ENCODE measurements at places on chromosomes 5 and 9. TPM values are rescaled to one million over a fixed set of nuclear protein-coding genes. Genes with fewer than 3 reads are reported as not detected.

DNA sequence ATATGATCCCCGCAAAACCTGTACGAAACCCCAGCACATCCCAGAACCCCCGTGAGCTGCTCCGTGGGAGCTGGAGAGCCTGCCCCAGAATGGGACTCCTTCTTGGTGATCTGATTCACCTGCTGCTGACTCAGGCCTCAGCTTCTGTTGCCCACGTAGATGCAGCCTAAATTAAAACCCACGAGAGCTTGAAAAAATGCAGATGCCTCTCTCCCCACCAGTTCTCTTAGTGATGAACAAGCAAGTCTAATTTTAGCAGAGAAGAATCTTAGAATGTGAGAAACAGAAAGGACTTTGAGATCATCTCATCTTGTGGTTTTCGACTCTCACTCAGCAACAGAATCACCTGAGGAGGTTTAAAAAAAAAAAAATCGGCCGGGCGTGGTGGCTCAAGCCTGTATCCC lies 57.6 kb downstream of the TMOD1 start:
- DNase-seq = no peak

DNA sequence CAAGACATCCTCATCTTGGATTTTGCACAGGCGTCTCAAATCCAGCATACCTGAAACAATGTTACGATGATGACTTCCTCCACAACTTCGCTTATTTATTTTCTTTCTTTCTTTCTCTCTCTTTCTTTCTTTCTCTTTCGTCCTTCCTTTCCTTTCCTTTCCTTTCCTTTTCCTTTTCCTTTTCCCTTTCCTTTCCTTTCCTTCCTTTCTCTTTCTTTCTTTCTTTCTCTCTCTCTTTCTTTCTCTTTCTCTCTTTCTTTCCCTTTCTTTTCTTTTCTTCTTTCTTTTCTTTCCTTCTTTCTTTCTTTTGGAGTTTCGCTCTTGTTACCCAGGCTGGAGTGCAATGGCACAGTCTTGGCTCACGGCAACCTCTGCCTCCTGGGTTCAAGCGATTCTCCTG lies 20.1 kb downstream of the NDUFS4 start:
- no peak for DNase-seq

- DNase-seq = no peak
These were observed 6.2 kb downstream of the ZNF883 start for GRCh38 chr9:113005777-113006176.

DNA sequence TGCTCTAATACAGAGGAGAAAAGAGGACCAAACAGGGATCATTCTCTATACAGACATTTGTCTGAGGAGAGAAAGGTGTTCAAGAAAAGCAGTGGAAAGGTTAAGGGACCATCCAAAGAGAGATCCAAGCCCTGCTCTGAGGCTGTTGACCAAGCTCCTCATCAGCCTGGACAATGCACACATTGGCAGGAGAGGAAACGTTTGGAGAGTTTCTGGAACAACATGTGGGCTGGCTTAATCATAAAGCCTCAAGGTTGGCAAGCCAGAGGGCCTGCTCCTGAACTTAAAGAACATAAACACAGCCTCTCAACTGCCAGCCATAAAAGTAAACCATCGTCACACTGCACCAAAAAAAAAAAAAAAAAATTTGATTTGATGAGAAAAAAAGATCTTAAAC lies 184.4 kb upstream of the SLC12A2 start:
- DNase-seq = no peak

The ECM2 gene
- total RNA-seq = not detected

The REEP2 gene
- total RNA-seq = 1.6 TPM

The ABL1 gene
- total RNA-seq = 21.8 TPM

The PCDHAC1 gene
- total RNA-seq = 0.13 TPM
